ENCODE measurements at places on chromosomes 5 and 9. TPM values are rescaled to one million over a fixed set of nuclear protein-coding genes. Genes with fewer than 3 reads are reported as not detected.

DNA sequence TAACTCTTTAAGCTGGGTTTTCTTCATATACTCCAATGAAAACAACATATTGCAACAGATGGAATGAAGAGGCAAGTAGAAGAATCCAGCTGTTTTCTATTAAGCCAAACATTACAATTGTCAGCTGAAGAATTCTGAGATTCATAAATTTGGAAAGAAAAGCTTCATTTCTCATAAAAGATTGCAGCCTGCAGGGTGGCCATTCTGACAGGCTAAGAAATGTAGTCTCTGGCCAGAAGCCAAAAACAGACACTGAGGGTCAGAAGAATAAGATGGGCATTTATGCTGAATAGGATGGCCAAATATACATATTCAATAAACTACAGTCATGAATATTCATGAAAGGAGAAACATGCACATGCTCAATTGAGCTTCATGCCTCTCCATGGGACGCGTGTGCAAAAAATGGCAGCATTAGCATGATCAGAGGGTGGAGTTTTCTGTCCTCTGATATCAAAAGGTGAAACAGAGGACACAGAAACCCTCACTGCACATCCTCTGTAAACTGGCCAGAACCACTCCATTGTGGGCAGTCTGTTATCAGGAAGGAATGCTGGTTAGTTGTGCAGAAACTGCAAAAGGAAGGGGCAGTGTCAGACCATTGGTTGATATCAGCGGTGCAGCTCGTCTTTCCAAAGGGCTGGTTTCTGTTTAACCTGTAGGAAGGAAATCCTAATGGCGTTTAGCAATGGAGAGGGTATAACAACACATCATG lies 50.2 kb downstream of the FXN start:
- no peak for ATAC-seq

DNA sequence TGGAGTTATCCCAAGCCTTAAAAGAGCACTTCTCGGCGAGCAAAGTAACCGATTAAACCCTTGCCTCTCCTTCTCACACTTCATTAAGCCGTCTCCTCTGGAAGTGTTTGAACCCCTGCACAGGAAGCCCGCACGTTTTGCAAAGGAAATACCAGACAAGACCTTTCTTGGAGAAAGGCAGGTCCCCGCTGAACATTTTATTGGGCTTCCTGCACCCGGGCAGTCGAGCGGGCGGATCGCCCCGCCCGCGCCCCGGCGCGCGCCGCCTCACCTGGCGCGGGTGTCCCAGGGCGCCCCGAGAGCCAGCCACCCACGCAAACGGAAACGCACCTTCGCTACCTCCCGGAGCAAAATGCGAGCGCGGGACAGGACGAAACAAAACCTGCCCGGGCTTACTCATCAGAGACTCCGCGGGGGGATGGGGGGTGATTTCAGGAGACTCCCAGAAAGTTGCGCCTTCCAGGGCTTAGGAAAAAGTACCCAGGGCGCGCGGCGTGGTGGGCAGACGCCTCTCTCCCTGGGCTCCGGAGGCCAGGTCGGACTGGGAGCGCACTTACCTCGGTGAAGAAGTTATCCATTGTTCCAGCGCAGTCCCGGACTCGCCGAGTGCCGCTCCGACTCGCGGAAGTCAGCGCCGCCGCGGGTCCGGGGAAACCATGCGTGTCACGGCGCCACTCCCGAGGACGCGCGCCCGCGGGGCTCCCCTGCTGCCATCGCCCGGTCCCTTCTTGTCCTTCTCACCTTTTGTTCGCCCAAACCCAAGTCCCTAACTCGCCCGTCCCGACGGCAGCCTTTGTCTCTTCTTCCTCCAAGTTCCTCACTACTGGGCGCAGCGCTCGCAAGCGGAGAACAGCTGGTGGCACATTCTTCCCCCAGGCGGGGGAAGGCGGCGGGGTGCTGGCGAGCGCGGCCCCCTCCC lies 598 bp downstream of the MYO10 start:
- peak; percentile 41 for ATAC-seq

DNA sequence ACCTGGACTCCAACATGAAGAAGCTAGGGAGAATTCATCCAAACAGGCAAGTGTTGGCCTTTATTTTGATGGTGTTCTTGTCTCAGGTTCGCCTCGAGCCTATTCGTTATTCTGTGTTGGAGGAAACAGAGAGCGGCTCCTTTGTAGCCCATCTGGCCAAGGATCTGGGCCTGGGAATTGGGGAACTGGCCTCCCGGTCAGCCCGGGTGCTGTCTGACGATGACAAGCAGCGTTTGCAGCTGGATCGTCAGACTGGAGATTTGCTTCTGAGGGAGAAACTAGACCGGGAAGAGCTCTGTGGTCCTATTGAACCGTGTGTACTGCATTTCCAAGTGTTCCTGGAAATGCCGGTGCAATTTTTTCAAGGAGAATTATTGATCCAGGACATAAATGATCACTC lies 367 bp downstream of the PCDHB4 start:
- no peak for ATAC-seq

DNA sequence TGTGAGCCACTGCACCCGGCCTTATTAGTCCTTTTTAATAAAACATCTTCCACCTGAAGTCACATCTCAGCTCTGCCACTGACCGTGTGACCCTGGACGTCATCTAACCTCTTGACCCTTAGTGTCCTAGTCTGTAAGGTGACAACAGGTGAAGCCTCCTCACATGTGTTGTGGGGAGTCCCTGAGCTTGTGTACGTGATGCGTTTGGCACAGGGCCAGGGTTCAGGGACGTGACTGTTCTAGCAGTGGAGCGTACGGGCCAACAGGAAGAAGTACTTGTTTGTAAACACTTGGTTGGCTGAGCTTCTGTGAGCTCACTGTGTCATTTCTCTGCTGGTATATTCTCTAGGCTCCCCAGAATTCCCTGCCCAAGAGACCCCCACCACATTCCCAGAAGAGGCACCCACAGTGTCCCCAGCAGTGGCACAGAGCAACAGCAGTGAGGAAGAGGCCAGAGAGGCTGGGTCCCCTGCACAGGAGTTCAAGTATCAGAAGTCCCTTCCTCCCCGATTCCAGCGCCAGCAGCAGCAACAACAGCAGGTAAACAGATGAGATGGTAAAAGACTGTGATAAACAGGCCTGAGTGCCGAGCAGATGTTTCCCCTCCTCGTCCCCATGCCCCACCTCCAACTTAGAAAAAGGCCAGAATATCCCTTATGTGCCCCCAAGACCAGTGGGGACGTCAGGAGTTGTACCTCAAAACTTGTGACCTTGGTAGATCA lies 35.3 kb upstream of the POMT1 start:
- ATAC-seq, result no peak

DNA sequence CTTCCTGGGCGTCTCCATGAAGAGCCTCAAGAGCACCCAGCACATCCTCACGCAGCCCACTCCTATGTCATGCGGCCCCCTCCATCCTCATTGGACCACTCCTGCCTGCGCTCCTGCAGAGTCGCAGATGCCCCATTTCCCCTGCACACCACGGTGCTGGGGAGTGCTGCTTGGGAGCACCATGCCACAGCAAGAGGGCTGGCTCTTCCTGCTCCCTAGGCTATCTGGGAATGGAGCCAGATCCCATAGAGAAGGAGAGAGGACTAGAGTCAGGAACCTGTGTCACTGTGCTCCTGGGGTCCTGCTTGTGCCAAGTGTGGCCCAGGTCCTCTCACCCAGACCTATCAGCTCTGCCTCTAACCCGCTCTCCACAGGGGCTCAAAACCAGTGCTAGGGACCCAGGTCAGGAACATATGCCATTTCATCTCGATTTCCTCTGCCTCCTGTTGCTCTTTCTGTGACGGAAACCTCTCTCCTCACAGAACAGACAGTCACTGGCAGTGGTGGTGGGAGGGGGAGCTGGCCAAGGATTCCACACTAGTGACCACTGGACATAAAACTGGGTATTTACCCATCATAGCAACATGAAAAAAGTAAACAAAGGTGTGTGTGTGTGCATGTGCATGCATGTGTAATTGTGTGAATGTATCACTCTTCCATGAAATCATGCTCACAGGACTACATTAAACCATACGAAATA lies 178.4 kb downstream of the TTLL11 start:
- no peak for ATAC-seq

GRCh38 chr5:118098716-118099115 lies 889.6 kb downstream of the DTWD2 start:
- ATAC-seq, result no peak

DNA sequence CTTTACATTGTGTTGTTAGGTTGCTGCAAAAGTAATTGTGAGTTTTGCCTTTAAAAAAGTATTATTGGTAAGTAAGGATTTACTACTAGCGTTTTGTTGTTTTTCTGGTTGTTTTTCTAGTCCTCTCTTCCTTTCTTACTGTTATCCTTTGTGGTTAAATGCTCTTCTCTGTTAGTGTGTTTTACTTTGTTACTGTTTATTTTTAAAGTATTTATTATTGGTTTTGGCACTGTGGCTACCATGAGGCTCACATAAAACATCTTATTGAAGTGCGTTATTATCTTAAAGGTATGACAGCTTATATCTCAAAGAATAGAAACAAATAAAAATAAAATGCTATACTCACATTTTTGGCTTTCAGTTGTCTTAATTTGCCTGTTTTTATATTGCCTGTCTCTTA lies 17.6 kb downstream of the DMXL1 start:
- ATAC-seq, result no peak

GRCh38 chr5:108003178-108003577 lies 332.4 kb upstream of the EFNA5 start:
- ATAC-seq, result peak; percentile 22

DNA sequence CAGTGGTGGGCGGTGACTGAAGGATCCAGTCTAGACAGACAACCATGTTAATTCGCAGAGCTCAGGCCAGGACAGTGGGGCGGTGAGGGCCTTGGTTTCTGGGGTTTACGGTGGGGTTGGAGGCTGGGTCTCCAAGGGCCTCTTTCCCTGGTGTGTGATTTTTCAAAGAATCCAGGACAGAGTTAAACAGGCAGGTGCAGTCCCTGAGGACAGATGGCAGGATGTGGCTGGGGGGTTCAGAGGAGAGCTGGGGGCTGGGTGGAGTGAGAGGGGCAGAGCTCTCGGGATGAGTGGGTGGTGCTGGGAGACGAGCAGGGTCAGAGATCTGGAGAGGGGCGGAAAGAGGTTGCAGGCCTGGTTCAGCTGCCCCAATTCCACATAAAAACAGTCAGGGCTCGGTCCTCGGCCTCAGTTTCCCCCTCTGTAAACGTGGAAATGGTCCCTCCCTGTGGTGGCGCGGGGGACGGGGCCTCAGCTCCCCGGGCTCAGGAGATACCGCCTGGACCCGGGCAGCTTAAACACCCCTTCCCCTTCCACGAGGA lies 145.9 kb downstream of the GAPVD1 start:
- peak; percentile 1 for ATAC-seq

- ATAC-seq, result no peak
Observed at GRCh38 chr5:151772029-151772845, 483 bp downstream of the G3BP1 start.

GRCh38 chr9:83509402-83509801 lies 28.8 kb downstream of the FRMD3 start:
- peak; percentile 82 for ATAC-seq

Gene BRINP1
- total RNA-seq, result 9.6 TPM

Gene FST
- total RNA-seq, result 2.0 TPM
